ENCODE measurements at places on chromosomes 3 and 15.

GRCh38 chr15:90213122-90213817 is 12.1 kb downstream of the SEMA4B start:
- DNase-seq, result no peak

DNA sequence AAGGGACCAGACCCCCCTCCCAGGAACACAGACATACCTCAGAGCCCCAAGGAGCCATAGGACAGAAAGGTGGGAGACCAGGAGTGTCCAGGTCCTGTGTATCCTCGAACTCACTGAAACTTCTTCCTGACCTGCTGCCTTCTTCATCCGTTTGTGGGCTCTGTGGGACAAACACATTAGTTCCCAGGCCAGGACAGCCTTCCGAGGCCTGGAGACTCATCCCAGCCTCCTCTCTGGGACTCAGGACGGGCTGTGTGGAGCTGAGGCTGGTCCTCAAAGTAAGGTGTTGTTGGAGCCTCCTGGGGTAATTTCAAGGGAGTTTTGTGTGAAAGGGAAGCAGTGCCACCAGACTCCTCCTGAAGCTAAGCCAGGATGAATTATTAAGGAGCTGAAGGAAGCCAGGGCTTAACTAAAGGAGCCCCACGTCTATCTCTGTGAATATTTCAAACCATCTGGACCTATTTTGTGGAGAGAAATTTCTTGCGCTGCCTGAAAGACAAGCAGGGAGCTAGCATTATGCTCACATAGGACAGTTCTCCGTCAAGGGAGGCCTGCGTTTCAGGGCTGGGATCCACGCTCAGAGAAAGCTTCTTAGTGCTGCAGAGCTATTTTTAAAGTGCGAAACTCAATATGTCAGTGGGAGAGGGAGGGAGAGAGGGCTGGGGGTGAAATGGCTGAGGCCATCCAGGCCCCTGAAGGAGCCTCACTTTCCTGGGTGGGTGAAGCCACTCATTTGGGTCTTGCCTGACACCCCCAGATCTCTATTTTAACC is 29.8 kb upstream of the PLA2G4E start:
- DNase-seq, result no peak

GRCh38 chr15:72735111-72735510 is 48.4 kb downstream of the ADPGK start:
- DNase-seq, result no peak

- DNase-seq, result peak; percentile 78
Observed at GRCh38 chr15:96053031-96053780, 277.3 kb upstream of the NR2F2 start.

- no peak for DNase-seq
Observed at GRCh38 chr15:63190769-63191649, 1.6 kb downstream of the RAB8B start.

GRCh38 chr15:52193791-52194190 is 2.6 kb upstream of the GNB5 start:
- DNase-seq, result no peak

DNA sequence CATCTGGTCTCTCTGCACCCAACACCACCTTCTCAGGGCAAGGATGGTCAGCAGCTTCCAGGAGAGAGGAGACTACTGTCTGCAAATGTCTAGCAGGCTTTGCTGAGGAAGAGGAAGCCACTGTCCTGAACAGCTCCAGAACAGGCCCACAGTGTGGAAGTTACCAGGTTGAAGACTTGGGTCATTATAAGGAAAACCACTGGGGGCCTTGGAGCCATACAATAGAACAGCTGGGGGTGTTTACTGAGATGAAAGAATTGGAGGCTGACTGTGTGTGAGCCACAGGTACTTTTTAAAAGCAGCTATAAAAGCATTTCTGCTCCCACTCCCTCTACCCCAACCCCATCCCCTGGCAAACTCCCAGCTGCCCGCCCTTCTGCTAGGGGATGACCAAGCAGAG is 24.2 kb downstream of the SRGAP3 start:
- no peak for DNase-seq

- no peak for DNase-seq
Observed at GRCh38 chr3:126459763-126460127, 15.9 kb downstream of the ZXDC start.
